ENCODE measurements at places on chromosomes 6 and 20.
A peak's percentile ranks its signal among the peaks of the same experiment; 100 is the strongest.

GRCh38 chr6:95135182-95135581, 442.2 kb upstream of the MANEA start:
- H3K27me3 ChIP-seq: no peaks in the 10 kb centered on the region
- H3K27ac ChIP-seq: no peak overlapping the region
- no peak for DNase-seq
- no peaks in the 10 kb centered on the region for H3K4me1 ChIP-seq

- no peak for DNase-seq
- no peaks in the 10 kb centered on the region for H3K36me3 ChIP-seq
- no peak overlapping the region for H3K27ac ChIP-seq
- no peaks in the 10 kb centered on the region for H3K27me3 ChIP-seq
Observed at GRCh38 chr20:64242797-64243475, 12.6 kb upstream of the PCMTD2 start.

GRCh38 chr6:66851930-66852329, 1144.9 kb upstream of the EYS start:
- DNase-seq: no peak
- H3K27me3 ChIP-seq: no peaks in the 10 kb centered on the region
- no peak overlapping the region for H3K27ac ChIP-seq
- H3K4me3 ChIP-seq: no peak overlapping the region
- H3K4me1 ChIP-seq: no peaks in the 10 kb centered on the region
- H3K36me3 ChIP-seq: no peaks in the 10 kb centered on the region

DNA sequence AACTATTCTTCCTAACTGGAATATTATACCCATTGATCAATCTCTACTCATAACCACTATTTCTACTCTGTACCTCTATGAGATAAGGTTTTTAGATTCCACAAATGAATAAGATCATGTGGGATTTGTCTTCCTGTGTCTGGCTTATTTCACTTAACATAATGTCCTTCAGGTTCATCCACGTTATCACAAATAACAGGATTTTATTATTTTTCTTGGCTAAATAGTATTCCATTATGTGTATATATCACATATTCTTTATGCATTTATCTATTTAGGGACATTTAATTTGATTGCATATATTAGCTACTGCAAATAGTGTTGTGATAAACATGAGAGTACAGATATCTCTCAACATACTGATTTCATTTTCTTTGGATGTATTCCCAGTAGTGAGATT, 823.0 kb upstream of the ADGRB3 start:
- no peak overlapping the region for H3K27ac ChIP-seq
- DNase-seq: no peak
- no peaks in the 10 kb centered on the region for H3K4me1 ChIP-seq
- H3K27me3 ChIP-seq: no peaks in the 10 kb centered on the region

DNA sequence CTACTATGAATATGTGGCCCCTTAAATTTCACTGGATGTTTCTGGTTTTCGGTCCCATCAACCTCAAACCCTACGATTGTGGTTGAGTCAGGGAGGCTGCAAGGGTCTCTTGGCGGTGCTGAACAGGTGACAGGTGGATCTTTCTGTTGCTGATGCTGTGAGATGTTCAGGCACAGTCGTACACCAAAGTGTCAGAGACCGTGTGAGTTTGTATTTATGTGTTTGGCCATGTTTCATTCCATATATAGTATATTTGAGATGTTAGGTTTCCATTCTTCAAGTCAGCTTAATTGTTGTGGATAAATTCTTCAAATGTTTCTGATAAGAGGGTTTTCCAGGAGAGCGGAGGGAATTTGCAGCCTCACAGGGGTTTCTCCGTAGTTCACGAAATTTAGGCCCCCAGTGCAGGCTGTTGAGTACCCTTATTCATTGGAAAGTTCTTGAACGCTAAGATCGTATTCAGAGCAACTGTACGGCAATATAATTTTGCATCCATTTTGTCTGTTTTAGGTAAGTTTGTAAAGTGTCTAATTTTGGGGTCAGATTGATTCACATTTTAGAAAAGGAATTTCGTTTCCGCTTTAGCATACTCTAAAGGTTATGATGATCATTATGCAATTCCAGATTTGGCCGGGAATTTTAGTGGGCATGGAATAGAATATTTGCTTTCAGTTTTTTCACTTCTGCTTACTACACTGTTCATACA, 1.2 kb downstream of the TAB2 start:
- H3K4me3 ChIP-seq: peak overlapping the region; percentile 88
- no peaks in the 10 kb centered on the region for H3K36me3 ChIP-seq
- no peaks in the 10 kb centered on the region for H3K4me1 ChIP-seq
- DNase-seq: no peak

DNA sequence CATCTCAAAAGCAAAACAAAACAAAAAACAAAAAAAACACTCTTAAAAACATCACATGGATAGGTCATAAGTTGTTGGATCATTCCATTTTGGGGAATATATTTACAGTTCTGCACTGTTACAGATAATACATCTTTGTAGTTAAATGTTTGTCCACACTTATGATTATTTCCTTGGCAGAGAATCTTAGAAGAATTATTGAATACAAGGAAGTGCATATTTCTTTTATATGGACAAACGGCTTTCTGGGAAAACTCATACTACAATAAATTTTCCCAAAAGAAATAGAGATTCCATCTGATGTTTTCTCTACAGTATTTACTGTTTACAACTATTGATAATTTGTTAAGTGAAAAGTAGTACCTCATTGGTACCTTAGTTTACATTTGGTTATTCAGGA, 33.8 kb downstream of the GMPR start:
- no peaks in the 10 kb centered on the region for H3K36me3 ChIP-seq
- no peak overlapping the region for H3K4me3 ChIP-seq
- no peaks in the 10 kb centered on the region for H3K4me1 ChIP-seq
- H3K27me3 ChIP-seq: no peaks in the 10 kb centered on the region
- DNase-seq: no peak

- H3K4me3 ChIP-seq: peak within 1 kb of the TSS; percentile 83
- DNase-seq: peak; percentile 94
- H3K4me1 ChIP-seq: no peaks in the 10 kb centered on the region
- peaks cover 20% of the 10 kb centered on the region for H3K36me3 ChIP-seq
- no peaks in the 10 kb centered on the region for H3K27me3 ChIP-seq
Observed at GRCh38 chr6:43629104-43629504, at the start of gene GTPBP2. TSS of gene GTPBP2 (minus strand) at chr6:43629264. CDS start at chr6:43629162, 102 bp downstream.

- no peak overlapping the region for H3K4me3 ChIP-seq
- no peaks in the 10 kb centered on the region for H3K27me3 ChIP-seq
- no peak overlapping the region for H3K27ac ChIP-seq
- H3K4me1 ChIP-seq: no peaks in the 10 kb centered on the region
Observed at GRCh38 chr6:11485271-11485670, 52.3 kb upstream of the TMEM170B start.

DNA sequence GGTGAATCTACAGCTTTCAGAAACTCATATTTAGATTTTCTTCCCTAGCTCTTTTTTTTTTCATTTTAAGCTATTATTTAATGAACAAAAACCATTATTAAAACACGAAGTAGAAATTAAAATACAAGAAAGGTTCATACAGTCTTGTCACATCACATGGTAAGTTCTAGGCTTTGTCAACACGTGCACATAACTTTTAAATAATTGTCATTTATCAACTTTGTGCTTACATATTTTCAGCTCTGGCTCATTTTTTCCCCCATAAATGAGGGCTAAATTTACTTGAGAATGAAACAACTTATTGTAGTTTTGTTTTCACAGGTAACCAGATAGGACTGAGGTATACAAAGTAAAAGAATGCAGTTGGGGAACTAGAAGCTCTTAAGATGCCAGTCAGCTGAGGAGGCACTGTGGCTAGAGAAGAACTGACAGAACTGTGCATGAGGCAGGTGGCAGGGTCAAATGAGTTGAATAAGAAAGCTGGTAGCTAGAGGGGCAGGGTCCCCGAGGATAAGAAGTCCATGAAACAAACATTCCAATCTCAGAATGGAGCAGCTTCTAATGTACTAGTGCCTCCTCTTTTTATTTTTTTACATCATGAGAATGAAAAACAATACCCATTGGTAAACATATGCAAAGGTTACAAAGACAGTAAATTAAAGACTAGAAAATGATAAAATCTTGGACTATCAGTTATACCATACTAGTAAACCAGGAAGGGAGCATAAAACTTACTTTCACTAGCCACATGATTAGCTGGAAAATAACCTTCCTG, 141.5 kb downstream of the MYB start:
- H3K4me1 ChIP-seq: peaks cover 5% of the 10 kb centered on the region
- DNase-seq: no peak
- H3K27me3 ChIP-seq: no peaks in the 10 kb centered on the region
- H3K4me3 ChIP-seq: no peak overlapping the region
- H3K36me3 ChIP-seq: no peaks in the 10 kb centered on the region

DNA sequence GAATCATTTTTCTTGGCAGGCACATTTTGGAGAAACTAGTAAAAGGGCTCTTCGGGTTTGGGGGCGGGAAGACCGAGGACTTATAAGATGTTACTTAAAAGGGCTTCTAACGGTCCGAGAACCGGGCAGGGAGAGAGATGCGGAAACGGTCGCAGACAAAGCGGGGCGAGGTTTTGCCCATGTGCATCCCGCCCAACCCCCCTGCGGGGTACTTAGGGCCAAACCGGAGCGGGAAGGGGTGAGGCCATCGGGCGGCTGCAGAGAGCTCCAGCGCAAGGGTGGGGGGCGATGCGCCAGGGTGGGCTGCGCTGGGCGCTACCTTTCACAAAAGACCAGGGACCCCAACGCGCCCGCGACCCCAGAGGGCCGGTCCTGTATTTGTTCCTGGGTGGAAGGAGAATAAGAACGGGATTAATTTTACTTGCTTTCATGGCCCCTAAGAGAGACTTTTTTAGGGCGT, 616 bp downstream of the TUBB start:
- H3K27me3 ChIP-seq: no peaks in the 10 kb centered on the region
- H3K27ac ChIP-seq: peak overlapping the region; percentile 97
- H3K4me1 ChIP-seq: no peaks in the 10 kb centered on the region
- peak overlapping the region; percentile 97 for H3K4me3 ChIP-seq
- peaks cover 21% of the 10 kb centered on the region for H3K36me3 ChIP-seq

DNA sequence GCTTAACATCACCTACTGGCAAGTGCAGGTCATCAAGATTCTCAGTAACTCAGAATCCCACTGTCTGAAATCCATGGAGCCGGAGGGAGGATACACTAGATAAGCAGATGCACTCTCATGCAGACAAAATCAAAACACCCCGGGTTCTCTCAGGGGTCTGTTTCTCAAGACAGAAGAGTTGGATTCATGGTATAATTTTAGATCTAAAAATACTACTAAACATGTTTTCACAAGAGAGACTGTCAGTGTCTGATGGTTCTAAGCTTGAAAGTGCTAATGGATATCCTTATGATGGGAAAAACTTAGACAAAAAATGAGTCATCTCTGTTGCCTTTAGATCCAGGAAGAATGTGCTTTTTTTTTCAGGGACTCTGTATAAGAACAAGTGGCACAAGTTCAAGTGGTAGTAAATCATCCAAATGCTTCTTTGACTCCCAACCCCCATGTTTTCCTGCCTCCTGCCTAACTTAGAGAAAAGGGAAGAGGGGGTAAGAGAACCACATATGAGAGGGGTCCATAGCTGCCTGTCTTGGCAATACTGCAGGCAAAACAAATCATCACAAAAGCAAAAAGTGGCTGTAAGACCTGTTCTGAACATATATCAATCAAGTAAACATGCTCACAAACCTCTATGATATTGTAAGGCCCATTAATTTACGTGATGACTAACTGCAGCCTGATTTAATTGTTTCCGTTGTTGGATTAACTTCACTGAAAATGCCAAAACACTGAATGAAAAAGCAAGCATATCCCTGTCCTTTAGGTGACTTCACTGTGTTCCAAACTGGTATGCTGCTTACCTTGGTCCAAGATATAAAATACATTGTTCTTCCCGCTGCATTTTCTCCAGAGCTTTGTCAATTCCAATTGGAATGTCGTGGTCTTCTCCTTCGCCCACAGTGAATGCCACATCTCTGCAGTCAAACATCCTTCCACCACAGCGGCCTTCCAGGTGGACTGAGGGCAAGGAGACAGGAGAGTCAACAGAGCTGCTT, 84.0 kb upstream of the TULP1 start:
- H3K4me3 ChIP-seq: no peak overlapping the region
- H3K27ac ChIP-seq: no peak overlapping the region
- no peaks in the 10 kb centered on the region for H3K27me3 ChIP-seq
- DNase-seq: no peak
- H3K36me3 ChIP-seq: no peaks in the 10 kb centered on the region
- H3K4me1 ChIP-seq: peaks cover 1% of the 10 kb centered on the region

DNA sequence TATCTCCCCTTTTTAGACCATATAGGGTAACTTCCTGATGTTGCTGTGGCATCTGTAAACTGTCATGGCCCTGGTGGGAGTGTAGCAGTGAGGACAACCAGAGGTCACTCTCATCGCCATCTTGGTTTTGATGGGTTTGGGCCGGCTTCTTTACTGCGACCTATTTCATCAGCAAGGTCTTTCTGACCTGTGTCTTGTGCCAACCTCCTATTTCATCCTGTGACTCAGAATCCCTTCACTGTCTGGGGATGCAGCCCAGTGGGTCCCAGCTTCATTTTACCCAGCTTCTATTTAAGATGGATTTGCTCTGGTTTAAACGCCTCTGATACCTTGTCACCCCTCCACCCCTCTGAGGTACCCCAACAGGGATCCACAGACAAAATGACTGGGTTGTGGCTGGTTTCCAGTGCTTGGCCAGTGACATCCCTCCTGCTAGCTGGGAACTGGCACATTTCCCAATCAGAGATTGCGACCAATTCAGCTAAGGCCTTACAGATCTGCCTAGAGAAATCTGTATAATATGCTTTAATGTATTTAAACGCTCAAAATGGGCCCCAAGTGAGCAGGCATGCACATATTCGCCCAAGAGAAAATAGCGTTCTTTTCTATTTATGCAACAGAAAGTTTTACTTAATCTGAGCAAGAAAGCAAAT, 315.6 kb upstream of the QKI start:
- no peak overlapping the region for H3K27ac ChIP-seq
- no peaks in the 10 kb centered on the region for H3K36me3 ChIP-seq
- no peak overlapping the region for H3K4me3 ChIP-seq
- H3K4me1 ChIP-seq: peaks cover 3% of the 10 kb centered on the region

DNA sequence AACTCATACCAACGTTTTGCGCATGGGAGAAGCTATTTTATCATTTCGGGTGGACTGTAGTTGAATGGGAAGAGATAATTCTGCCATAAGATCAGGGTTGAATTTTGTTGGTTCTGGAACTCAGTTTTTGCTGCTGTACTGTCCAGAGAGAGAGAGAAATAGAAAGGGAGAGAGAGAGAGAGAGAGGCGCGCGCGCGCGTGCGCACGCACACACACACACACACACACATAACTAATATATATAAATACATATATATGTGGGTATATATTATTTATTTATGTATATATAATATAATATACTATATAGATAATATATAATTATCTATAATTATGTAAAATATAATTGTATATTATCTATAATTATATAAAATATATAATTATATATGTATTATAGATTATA, 21.9 kb downstream of the ATRN start:
- H3K4me1 ChIP-seq: no peaks in the 10 kb centered on the region
- H3K4me3 ChIP-seq: no peak overlapping the region
- H3K27me3 ChIP-seq: no peaks in the 10 kb centered on the region
- no peaks in the 10 kb centered on the region for H3K36me3 ChIP-seq
- DNase-seq: no peak
- no peak overlapping the region for H3K27ac ChIP-seq

Measured in H1 (cell line).